Gastroesophageal sphincter (tissue), 4 donors: ENCODE measurements at places on chromosomes 4 and X. TPM values are rescaled to one million over a fixed set of nuclear protein-coding genes. Genes with fewer than 3 reads are reported as not detected.

CLDN34 gene
- total RNA-seq = not detected

SH3BP2 gene
- total RNA-seq = 36.4 TPM

LRIT3 gene
- not detected for total RNA-seq

NDP gene
- not detected for total RNA-seq

LDB2 gene
- total RNA-seq = 28.2 TPM

SMIM31 gene
- total RNA-seq = not detected

SLC10A4 gene
- 1.4 TPM for total RNA-seq

AMTN gene
- not detected for total RNA-seq

DNA sequence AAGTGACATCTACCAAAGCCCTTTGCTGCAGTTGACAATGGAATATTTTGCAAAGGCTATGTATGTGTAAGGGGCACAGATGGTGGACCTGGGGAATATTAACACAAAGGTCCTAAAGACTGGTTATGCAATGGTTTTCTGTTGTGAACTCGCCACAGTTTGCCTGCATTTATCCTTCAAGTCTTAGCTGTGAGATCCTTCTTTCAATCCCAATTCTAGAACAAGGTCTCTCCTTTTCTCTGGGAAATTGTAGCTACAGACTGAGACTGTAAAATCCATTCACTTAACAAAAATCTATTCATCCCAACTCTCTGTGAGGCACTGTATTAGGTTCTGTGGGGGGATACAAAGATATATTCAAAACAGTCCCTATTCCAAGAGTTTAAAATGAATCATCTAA, 250.4 kb downstream of the GPM6A start:
- H3K27me3 ChIP-seq = no peaks in the 10 kb centered on the region
- H3K4me1 ChIP-seq = no peaks in the 10 kb centered on the region
- ATAC-seq = no peak
- H3K4me3 ChIP-seq = no peak overlapping the region
- no peaks in the 10 kb centered on the region for H3K36me3 ChIP-seq
- no peak overlapping the region for H3K27ac ChIP-seq

DNA sequence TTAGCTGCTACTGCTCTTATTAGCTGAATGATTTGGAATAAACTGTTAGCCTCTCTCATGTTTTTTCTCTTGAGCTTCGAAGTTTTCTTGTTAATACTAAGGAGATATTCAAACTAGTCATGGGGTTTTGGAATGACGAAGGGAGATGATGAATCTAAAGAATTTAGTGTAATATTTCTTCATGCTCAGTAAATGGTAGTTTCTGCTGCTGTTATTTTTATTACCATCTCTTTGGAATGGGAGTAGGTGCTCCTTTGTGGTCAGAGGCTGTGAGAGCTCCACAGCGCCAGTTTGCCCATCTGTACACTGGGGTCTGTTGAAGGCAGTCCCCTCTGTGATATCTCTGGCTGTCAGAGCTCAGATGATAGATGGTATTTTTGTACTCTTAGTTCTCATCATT, 33.7 kb downstream of the HTT start:
- H3K4me3 ChIP-seq = no peak overlapping the region
- peak; percentile 10 for ATAC-seq
- H3K27ac ChIP-seq = peak overlapping the region; percentile 76

- ATAC-seq = no peak
- H3K4me3 ChIP-seq = no peak overlapping the region
- no peaks in the 10 kb centered on the region for H3K36me3 ChIP-seq
- H3K4me1 ChIP-seq = peaks cover 23% of the 10 kb centered on the region
- H3K27me3 ChIP-seq = no peaks in the 10 kb centered on the region
Observed at GRCh38 chr4:105215609-105216313, 69.1 kb downstream of the TET2 start.

DNA sequence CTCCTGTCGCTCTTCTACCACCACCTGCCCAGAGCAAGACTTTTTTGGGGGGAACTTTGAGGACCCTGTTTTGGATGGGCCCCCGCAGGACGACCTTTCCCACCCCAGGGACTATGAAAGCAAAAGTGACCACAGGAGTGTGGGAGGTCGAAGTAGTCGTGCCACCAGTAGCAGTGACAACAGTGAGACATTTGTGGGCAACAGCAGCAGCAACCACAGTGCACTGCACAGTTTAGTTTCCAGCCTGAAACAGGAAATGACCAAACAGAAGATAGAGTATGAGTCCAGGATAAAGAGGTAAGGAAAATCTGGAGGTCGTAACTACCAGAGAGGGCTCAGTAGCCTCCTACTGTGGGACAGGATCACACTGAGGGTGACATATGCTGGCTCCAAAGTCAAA, 364.5 kb downstream of the MAPK10 start:
- H3K4me3 ChIP-seq = no peak overlapping the region
- H3K4me1 ChIP-seq = no peaks in the 10 kb centered on the region
- no peaks in the 10 kb centered on the region for H3K27me3 ChIP-seq
- ATAC-seq = no peak
- H3K27ac ChIP-seq = no peak overlapping the region
- H3K36me3 ChIP-seq = peaks cover 25% of the 10 kb centered on the region

GRCh38 chrX:119292445-119292844, 56.4 kb downstream of the PGRMC1 start:
- no peak for ATAC-seq
- no peaks in the 10 kb centered on the region for H3K36me3 ChIP-seq
- H3K27me3 ChIP-seq = no peaks in the 10 kb centered on the region
- no peak overlapping the region for H3K27ac ChIP-seq
- no peaks in the 10 kb centered on the region for H3K4me1 ChIP-seq

- ATAC-seq = no peak
- H3K27ac ChIP-seq = no peak overlapping the region
- H3K27me3 ChIP-seq = no peaks in the 10 kb centered on the region
- no peak overlapping the region for H3K4me3 ChIP-seq
Observed at GRCh38 chr4:55980725-55981124, 32.0 kb downstream of the CEP135 start.

DNA sequence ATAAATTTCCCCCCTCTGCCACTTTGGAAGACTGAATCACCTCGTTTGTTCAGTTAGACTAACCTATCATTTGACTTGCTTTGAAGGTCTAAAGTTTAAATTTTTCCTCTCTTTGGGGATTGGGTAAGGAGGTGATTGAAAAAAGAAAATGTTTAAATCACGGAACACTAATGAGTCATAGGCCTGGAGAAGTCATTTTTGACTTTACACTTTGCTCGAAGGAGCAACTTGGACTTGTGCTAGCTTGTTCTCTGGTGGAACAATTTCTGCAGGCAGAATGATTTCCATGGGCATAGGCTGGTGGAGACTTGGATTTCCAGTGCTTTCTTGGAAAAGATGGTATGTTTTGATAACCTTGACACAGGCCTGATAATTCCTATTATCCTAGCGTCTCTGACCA, 10.5 kb upstream of the GLUD2 start:
- H3K36me3 ChIP-seq = no peaks in the 10 kb centered on the region
- no peak overlapping the region for H3K27ac ChIP-seq
- no peak overlapping the region for H3K4me3 ChIP-seq

GRCh38 chrX:68694435-68695205, 47.2 kb downstream of the STARD8 start:
- no peaks in the 10 kb centered on the region for H3K27me3 ChIP-seq
- no peaks in the 10 kb centered on the region for H3K4me1 ChIP-seq
- H3K36me3 ChIP-seq = no peaks in the 10 kb centered on the region
- peak overlapping the region; percentile 83 for H3K27ac ChIP-seq

DNA sequence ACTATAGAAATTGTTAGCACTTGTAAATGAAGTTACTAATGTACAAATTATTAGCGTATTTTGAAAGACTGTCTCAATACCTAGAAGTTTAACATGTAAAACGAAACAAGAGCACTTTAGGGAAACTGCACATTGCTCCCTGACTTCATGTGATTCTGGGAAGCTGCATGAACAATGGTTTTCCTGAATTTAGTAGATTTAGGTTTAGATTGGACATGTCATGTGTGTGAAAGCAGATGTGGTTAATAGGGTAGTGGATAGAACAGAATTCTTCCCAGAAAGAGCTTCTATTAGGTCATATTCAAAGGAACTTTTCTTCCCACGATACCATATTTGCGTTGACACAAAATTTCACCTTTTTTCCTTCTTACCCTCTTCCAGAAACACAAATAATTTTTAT, 14.9 kb upstream of the CXCL8 start:
- H3K4me3 ChIP-seq = no peak overlapping the region
- H3K36me3 ChIP-seq = no peaks in the 10 kb centered on the region
- H3K4me1 ChIP-seq = no peaks in the 10 kb centered on the region
- H3K27me3 ChIP-seq = no peaks in the 10 kb centered on the region
- ATAC-seq = no peak
- H3K27ac ChIP-seq = no peak overlapping the region

GRCh38 chrX:80808881-80809411, 731 bp downstream of the BRWD3 start:
- H3K36me3 ChIP-seq = no peaks in the 10 kb centered on the region
- H3K27ac ChIP-seq = peak overlapping the region; percentile 84
- no peaks in the 10 kb centered on the region for H3K27me3 ChIP-seq
- peak overlapping the region; percentile 74 for H3K4me3 ChIP-seq

DNA sequence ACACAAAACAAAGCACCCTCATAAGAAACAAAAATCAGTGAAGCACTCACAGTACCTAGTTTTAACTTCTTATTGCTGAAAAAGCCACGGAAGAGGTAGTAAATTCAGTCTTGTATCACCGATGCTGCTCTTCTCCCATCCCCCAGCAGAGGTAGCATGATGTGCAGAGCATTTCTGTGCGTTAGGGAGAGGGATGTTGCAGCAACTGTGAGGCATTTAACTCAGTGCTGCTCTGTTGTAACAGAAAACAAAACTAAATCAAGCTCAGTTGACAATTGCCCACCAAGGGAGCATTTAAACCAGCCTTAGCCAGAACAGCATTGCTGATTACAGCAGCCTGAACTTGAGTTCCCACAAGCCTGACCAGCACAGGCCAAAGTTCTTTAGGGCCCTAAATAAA, 1279.7 kb upstream of the ADGRL3 start:
- H3K36me3 ChIP-seq = no peaks in the 10 kb centered on the region
- H3K4me3 ChIP-seq = no peak overlapping the region
- no peak overlapping the region for H3K27ac ChIP-seq
- no peaks in the 10 kb centered on the region for H3K27me3 ChIP-seq

- no peak overlapping the region for H3K27ac ChIP-seq
- no peak overlapping the region for H3K4me3 ChIP-seq
- no peaks in the 10 kb centered on the region for H3K27me3 ChIP-seq
- H3K4me1 ChIP-seq = no peaks in the 10 kb centered on the region
- no peak for ATAC-seq
Observed at GRCh38 chr4:40733752-40734151, 16.0 kb upstream of the NSUN7 start.

GRCh38 chr4:80178964-80179363, 18.3 kb upstream of the PRDM8 start:
- H3K27ac ChIP-seq = no peak overlapping the region
- no peak overlapping the region for H3K4me3 ChIP-seq
- H3K36me3 ChIP-seq = no peaks in the 10 kb centered on the region

DNA sequence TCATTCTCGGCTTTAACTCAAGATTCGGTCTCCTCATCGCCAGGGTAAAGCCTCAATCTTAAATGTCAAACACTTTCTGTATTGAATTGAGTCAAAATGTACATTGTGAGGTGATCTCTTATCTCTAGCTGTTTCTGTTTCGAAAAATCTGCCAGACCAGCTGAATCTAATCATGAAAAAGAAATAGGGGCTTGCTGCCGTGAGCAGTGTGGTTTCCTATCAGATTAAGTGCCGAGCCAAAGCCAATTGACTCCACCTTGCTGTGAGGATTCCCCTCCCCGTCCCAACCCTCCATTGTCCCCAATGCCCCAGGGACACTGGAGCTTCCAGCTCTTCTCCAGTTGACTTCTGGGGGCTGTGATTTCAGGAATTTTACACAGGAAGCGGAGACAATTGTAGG, 12.5 kb upstream of the CRLF2 start:
- H3K27ac ChIP-seq = no peak overlapping the region
- no peak for ATAC-seq
- H3K4me3 ChIP-seq = no peak overlapping the region
- no peaks in the 10 kb centered on the region for H3K4me1 ChIP-seq
- peaks cover 5% of the 10 kb centered on the region for H3K27me3 ChIP-seq

GRCh38 chr4:82429728-82430192, 502 bp downstream of the HNRNPDL start:
- peak; percentile 2 for ATAC-seq
- peaks cover 55% of the 10 kb centered on the region for H3K4me1 ChIP-seq
- H3K27ac ChIP-seq = peak overlapping the region; percentile 91
- no peaks in the 10 kb centered on the region for H3K36me3 ChIP-seq
- H3K4me3 ChIP-seq = peak overlapping the region; percentile 85

GRCh38 chr4:145680902-145681301, 956 bp downstream of the C4orf51 start:
- H3K27me3 ChIP-seq = no peaks in the 10 kb centered on the region
- peak overlapping the region; percentile 45 for H3K27ac ChIP-seq
- no peak for ATAC-seq
- no peaks in the 10 kb centered on the region for H3K4me1 ChIP-seq
- no peak overlapping the region for H3K4me3 ChIP-seq

DNA sequence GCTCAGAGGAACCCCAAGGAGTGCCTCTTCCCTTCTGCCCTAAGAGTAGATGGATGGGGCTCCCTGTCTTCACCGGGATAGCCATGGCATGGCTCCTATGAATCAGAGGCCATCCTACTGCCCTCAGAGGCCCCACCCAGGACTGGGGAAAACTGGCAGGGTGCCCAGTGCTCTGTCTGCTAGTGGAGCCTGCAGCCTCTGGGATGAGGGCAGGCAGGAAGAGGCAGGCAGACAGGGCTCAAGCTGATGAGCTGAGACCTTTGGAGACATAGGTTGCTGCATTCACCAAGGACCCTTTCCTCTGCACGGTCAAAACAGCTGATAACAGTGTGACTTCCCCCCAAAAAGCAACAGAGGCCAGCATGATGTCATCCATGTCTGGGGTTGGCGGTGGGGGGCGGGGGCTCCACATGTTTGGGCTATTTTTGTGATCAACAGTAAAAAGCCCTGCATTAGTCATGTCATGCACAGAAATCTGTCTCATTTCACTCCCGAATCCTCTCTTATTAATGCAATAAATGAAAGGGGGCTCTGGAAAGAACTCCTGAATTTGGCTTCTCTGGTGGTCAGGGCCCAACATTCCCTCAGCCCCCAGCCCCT, 207.6 kb upstream of the MAMLD1 start:
- no peak overlapping the region for H3K4me3 ChIP-seq
- ATAC-seq = no peak
- H3K36me3 ChIP-seq = no peaks in the 10 kb centered on the region
